ENCODE measurements at places on chromosomes 3 and 15. TPM values are rescaled to one million over a fixed set of nuclear protein-coding genes. Genes with fewer than 3 reads are reported as not detected.

DNA sequence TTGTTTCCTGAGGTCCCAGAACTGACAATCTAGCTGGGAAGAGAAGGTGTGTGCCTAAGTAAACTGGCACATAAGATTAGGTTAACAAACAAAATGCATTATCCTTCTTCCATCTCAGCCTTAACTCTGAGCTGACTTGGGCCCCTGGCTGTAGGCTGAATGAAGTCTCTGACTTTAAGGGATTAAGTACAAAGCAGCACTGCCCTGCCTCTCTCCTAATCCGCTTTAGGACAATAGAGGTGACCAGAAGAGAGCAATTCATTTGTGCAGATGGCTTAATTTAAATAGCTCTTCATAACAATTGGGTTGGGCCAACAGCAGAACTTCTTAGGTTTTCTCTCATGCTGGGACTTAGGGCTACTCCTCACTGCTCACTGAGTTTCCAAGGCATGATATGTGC, 181.6 kb upstream of the SOX14 start:
- DNase-seq, result no peak

DNA sequence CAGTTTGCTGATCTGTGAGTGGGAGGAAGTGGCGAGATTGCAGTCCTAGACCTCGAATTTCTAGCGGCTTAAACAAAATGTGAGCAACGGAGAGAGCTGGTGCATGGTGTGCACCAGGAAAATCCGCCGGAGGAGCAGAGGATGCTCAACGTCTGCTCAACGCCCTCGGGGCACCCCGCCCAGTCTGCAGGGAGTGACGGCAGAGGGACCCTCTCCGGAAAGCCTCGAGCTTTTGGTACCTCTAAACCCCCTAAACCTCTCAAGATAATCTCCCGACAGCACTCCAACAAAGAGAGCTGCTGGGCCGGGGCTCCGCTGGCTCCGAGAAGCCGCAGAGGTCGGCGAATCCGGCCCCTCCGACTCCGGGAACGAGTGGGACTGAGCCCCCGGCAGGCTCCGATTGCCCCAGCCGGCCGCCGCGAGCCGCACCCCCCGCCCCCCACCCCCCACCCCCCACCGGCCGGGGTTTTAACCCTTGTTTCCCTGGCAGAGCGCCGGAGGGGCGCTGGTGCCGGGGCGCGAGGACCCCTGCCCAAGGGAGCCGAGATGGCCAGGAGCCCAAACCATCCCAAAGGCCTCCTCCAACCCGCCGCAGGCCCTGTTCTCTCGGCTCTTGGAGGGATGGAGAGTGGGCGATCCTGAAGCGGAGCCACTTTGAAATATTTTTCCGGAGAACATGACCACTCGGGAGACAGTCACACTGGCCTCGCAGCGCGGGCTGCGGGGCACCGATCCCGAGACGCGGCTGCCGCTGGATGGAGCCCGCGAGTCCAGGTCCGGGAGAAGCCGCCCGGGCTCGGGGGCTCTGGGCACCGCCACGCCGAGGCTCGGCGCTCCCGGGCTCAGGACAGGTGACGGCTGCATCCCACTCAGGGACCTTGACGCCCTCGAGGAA, 1.5 kb downstream of the MEGF11 start:
- DNase-seq, result no peak

DNA sequence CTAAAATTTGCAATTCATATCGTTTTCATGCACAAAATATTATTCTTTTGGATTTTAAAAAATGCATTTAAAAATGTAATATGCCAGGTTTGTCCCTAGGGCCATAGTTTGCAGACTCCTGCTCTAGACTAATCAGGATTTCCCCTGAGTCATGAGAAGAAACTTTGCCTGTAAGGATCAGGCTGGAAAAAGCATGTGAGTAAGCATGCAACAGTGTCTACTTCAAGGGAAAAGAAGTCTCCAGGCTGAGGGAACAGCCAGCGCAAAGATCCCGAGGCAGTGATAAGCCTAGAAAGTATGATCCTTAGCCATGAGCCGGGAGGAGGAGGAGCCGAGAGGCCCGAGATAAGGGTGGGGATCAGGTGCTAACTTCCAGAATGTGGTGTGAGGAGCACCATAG, 382.8 kb upstream of the CFAP20DC start:
- DNase-seq, result no peak

STRA6 gene
- not detected for polyA plus RNA-seq

- no peak for DNase-seq
Observed at GRCh38 chr3:8529738-8530525, 28.3 kb downstream of the LMCD1 start.

GRCh38 chr15:91150502-91151160, 50.6 kb downstream of the SV2B start:
- DNase-seq, result no peak
